Left colon (tissue), 2 donors: ENCODE measurements at places on chromosomes 2 and 18.
A peak's percentile ranks its signal among the peaks of the same experiment; 100 is the strongest.

- DNase-seq: no peak
These were observed 52.6 kb upstream of the GLI2 start for GRCh38 chr2:120683081-120683480.

GRCh38 chr2:180990337-180990736, 9.9 kb downstream of the UBE2E3 start:
- no peak for DNase-seq

DNA sequence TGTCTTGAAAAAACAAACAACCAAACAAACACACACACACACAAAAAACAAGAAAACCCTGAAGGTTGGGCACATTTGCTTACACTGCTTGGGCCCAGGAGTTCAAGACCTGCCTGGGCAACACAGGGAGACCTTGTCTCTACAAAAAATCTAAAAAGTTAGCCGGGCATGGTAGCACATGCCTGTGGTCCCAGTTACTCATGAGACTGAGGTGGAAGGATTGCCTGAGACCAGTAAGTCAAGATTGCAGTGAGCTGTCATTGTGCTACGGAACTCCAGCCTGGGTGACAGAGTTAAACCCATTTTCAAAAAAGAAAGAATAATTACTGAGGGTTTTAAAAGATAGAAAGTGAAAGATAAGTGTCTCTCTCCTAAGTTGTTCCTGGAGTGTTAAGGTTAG, 103.4 kb downstream of the MBD5 start:
- DNase-seq: no peak

- DNase-seq: no peak
These were observed 138.7 kb upstream of the ZNF516 start for GRCh38 chr18:76633588-76634269.

- no peak for DNase-seq
These were observed 3.7 kb downstream of the SIGLEC15 start for GRCh38 chr18:45828917-45829811.

- no peak for DNase-seq
These were observed 26.8 kb downstream of the B3GNT2 start for GRCh38 chr2:62222674-62223073.

DNA sequence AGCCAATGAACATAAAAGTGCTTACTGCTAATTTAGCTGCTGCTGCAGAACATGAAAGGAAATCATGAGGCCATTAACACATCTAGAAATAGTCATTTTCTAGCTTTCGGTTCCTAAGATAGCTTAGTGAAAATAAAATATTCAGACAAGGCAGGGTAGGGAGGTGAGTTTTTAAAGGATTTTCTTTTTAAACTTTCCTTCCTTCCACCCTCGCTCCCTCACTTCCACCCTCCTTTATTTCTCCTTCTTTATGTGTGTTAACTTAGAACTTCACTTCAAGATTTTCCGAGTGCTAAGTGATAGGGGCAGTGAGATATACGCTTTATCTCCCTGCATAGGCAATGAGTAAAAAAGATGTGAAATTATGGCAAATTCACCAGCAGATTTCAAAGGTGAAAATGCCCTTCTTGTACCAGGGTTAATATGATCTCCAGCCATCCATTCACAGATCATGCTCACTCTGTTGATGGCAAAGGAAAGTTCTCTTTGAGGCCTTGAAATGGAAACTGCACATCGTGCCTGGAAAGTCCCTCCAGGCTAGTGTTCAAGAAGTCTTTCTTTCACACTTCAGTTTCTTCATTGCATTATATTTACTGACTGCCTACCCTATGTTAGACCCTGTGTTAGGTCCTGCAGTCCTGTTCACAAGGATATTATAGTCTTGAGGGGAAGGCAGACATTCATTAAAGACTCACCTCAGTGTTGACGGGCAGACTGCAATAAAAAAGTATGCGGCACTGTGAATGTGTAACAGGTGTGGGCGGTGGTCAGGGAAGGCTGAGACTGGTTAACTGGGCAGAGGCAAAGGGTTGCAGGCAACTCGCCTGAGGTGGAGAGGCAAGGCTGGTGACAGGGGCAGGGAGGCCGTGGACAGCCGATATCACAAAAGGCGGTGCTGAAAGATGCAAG, 200.8 kb downstream of the PLCL1 start:
- DNase-seq: no peak

DNA sequence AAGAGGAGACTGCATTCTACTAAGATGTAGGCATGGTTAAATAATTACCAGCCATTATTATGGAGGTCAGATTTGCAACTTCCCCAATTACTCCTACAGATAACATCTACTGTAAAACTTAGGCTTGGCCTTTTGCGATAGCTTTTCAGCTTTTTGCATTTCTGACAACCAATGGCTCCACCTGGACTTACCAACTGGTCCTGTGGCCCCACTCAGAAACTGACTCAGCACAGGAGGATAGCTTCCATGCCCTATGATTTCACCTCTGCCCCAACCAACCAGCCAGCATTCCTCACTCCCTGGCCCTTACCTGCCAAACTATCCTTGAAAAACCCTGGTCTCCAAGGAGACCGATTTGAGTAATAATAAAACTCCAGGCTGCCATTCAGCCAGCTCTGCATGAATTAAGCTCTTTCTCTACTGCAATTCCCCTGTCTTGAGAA, 28.2 kb downstream of the TUBB6 start:
- DNase-seq: no peak

GRCh38 chr2:20641123-20641985, 9.5 kb downstream of the HS1BP3 start:
- DNase-seq: no peak

DNA sequence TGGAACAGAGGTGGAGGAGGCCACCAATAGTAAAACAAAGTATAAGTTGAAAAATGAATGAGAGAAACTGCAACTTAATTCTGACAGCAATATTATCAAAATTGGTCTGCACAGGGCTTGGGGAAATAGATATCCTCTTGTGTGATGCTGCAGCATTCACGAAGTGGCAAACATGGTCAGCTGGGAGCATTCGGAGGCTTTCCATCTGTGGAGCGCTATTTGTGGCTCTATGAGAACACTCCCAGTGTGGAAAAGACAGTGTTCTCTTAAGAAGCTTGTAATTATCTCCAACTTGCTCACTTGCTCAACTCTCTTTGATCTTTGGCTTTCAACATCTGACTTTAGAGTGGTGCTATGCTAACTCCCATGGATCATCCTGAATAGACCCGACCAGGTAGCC, 3.1 kb upstream of the FLACC1 start:
- no peak for DNase-seq

DNA sequence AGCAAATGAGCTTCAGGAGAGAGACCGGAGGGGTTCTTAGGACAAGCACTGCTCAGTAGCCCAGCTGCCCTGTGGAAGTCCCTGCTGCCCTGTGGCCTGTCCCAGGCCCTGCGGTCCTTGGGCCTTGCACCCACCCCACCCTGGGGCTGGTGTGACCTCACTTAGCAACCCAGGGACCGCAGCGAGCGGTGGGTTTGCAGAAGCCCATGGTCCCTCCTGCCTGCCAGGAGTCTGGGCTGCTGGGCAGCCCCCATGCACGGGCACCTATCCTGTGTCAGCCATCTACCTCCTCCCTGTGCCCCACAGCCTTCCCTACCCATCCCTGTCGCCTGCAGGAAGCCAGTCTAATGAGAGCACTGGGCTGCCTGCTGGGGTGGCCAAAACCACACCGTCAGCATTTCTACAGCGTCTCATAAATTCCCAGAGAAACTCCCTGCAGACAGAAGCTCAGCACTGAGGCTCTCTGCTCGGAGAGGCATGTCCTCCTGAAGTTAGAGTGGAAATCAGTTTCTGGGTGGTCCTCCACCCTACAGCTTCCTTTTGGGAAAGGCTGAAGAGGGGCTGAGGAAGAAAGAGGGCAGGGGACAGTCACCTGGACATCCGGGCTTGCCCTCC, 231.1 kb upstream of the HS6ST1 start:
- no peak for DNase-seq

GRCh38 chr2:203893401-203893800, 25.8 kb downstream of the CTLA4 start:
- peak; percentile 51 for DNase-seq

DNA sequence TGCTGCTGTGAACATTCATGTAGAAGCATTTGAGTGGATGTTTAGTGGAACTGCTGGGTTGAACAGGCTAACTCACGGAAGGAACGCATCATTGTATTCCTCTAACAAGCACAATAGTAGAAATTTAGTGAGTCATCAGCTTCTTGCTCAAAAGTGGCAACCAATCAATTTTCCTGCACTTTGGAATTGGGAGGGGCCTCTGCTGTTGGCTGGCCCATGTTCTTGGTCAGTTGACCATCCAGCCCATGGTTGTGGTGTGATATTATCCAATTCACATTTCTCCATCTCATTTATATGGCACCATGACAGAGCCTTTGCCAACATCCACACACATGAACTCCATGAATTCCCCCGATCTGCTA, 95.0 kb downstream of the TNFRSF11A start:
- no peak for DNase-seq

- DNase-seq: no peak
These were observed 12.3 kb downstream of the ARL6IP6 start for GRCh38 chr2:152730591-152731333.

DNA sequence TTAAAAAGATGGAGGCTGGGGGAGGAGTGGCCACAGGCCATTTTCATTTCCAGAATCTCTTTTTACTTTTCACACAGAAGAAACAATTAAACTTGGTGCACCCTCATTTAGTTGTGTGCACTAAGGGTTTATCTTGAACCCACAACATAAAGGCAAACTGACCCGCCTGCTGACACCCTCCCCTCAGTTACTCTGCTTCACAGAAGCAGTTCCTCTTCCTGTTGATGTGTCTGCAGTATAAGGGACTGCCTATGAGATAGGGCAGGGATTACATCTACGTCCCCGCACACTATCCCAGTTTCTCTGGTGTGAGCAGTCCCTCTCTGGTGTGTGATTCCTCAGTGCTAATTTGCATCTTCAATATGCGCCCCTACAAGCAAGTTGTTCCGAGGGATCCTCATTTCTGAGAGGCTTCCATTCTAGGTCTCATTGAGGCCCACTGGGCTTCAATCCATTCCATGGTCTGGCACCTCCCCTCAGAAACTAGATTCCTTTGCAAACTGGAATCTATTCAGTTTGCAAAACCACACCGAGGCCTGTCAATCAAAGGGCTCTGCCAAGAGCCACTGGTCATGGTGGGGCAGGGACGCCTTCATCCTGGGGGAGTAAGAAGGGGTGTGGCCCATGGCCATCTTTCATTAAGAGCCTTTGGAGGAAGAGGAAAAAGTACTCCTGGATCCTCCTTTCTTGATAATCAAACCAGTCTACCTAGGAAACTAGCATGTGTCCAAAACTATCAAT, 12.3 kb downstream of the CREG2 start:
- DNase-seq: no peak

DNA sequence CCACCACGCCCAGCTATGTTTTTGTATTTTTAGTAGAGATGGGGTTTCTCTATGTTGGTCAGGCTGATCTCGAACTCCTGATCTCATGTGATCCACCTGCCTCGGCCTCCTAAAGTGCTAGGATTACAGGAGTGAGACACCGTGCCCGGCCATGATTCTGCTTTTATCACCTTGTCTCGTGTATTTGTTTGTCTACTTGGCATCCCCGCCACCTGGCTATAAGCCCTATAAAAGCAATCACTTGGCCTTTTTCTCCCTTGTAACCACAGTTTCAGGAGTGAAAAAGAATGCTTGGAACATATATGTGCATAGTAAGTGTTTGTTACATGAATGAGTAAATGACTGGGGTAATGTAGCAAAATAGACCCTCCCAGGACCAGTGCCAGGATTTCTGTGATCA, 77.5 kb upstream of the PAPOLG start:
- no peak for DNase-seq
